Iris pigment epithelial cell (primary cell): ENCODE measurements at places on chromosomes 11 and 22.

- peak; percentile 72 for DNase-seq
Observed at GRCh38 chr11:69280994-69281393, 13.0 kb upstream of the MYEOV start.

DNA sequence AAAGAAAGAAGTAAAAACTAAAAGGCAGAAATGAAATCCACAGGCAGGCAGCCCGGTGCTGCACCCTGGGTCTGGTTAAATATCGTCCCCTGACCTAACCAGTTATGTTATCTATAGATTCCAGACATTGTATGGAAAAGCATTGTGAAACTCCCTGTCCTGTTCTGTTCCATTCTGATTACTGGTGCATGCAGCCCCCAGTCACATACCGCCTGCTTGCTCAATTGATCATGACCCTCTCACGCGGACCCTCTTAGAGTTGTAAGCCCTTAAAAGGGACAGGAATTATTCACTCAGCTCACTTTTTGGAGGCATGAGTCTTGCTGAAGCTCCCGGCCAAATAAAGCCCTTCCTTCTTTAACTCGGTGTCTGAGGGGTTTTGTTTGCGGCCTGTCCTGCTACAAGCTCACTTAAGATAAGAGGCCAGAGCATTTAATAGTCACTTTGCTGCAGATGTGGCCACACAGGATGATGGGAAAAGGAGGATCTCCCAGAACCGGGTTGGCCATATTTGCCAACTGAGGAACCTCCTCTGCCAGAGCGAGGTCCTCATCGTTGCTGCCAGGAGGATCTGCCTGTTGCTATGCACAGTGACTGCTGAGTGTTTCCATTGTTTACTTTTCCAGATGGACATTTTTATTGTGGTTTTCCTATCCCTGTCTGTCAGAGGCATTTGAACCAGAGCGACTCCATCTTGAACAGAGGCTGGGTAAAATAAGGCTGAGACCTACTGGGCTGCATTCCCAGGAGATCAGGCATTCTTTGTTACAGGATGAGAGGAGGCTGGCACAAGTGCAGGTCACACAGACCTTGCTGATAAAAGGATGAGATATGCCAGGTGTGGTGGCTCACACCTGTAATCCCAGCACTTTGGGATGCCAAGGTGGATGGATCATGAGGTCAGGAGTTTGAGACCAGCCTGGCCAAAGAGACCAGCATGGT, 10.2 kb downstream of the C11orf96 start:
- no peak for DNase-seq

GRCh38 chr11:108135845-108136544, 14.6 kb downstream of the ACAT1 start:
- peak; percentile 41 for DNase-seq

DNA sequence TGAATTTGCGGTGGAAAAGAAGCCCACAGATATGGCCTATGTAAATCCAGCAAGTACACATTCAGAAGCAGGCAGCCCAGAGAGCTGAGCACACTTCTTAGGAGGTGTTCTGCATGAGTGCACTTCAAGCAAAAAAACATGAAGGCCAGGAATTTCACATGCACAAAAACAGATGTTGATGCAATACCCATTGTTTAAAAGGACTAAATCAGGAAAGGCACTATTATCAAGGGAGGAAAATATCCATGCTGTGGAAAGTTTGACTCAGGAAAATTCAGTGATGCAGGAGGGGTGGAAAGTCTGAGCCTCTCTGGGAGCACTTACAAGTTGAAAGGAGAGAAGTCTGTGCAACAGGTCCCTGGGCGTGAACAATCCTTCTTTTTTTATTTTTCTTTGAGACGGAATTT, 15.8 kb upstream of the CARS1 start:
- DNase-seq: peak; percentile 42

- peak; percentile 11 for DNase-seq
Observed at GRCh38 chr11:102824556-102824955, 18.9 kb downstream of the MMP3 start.

DNA sequence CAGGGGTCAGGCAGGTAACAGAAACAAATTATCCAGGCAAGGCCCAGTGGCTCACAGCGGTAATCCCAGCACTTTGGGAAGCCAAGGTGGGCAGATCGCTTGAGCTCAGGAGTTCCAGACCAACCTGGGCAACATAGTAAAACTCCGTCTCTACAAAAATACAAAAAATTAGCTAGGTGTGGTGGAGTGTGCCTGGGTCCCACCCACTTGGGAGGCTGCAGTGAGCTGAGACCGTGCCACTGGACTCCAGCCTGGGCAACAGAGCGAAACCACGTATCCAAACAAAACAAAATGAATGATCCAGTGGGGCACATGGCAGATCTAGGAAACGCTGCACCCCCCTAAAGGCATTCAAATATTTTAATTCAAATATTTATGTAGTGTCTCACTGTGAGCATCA, 9.9 kb downstream of the NUMA1 start:
- no peak for DNase-seq

DNA sequence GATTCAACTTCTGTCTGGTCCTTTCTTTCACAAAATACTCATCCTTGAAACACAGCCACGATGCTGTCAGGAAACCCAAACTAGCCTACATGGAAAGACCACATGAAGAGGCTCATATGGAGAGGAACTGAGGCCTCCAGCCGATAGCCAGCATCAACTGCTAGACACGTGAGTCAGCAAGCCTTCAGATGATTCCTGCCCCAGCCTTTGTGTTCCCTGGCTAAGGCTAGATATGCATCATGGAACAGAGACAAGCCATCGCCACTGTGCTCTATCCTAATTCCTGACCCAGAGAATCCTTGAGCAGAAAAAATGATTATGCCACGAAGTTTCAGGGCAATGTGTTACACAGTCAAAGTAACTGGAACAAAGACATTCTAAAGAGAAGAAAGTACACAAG, 75.5 kb downstream of the ENTHD1 start:
- peak; percentile 47 for DNase-seq

- no peak for DNase-seq
Observed at GRCh38 chr11:123164732-123165450, 30.2 kb downstream of the CLMP start.

DNA sequence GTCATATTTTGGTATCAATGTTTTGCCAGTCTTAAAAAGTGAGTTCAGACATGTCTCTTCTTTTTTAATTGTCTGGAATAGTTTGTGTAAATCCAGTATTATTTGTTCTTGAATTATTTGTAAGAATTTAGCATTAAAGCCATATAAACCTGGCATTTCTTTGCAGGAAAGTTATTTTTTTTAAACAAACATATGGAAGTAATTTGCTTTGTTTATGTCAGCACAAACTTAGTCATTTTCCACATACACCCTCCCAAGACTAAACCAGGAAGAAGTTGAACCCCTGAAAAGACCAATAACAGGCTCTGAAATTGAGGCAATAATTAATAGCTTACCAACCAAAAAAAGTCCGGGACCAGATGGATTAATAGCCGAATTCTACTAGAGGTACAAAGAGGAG, 9.1 kb upstream of the CCDC81 start:
- no peak for DNase-seq

GRCh38 chr22:30235687-30236170, 10.8 kb downstream of the LIF start:
- peak; percentile 95 for DNase-seq
